ENCODE measurements at places on chromosomes 11 and 22.

GRCh38 chr11:19419808-19420207 lies 179.1 kb upstream of the E2F8 start:
- DNase-seq, result no peak

DNA sequence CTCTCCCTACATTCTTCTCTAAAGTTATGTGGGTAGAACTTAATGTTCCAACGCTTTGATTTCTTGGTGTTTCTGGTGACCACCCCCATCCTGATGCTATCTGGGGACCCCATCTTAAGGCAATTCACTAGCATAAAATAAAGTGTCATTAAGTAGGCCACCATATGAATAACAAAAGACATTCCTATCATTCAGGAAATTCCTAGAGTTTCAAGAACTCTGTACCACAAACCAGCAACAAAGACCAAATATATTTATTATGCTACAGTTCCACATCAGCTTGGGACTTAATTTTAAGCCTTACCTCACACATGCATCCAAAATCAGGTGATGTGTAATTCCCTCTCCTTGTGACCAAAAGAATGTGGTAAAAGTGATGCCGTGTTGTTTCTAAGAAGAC lies 254.6 kb upstream of the LRRC4C start:
- no peak for DNase-seq

- DNase-seq, result no peak
Observed at GRCh38 chr22:24440270-24440717, 12.9 kb downstream of the ADORA2A start.

DNA sequence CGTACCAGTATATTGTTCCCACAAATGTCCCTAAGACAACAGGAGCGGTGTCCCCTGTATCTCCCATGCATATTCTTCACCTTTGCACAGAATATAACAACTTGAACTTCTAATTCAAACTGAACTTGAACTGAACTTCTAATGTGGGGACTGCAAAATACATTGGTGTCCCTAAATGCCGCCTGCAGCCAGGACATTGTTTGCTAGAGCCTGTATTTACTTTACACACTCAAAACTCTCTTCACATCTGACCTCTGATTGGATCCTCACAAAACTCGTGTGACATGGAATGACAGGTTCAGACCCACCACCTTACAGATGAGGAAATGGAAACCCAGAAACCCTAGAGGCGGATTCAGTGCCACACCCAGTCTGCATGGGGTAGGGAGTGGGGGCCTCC lies 6.4 kb downstream of the CPT1A start:
- DNase-seq, result no peak

DNA sequence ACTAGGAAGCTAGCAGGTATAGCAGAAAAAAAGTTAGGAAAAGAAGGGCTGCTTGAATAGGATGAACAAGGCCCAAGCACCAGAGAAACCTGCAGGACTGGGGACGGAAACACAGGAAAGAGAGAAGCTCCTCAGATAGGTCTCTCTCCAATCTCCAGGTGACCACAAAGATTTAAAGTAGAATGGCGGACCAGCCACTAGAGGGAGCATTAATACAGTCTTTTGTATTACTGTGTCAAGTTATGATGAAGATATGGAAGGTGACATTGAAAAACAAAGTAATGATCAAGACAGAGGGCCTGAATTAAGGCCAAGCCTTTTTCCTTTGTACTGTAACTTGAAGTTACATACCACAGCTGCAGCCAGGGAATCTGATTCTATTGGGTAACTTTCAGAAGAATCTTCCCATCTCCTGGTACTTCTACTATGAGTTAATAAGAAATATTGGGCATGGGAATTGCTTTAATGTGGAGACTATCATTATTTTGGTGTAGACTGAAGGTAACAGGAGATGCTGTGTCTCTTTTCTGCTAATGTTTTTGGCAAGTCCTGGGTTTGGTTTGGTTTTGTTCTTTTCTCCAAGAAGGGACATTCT lies 33.8 kb downstream of the OR2AG2 start:
- DNase-seq, result peak; percentile 80

DNA sequence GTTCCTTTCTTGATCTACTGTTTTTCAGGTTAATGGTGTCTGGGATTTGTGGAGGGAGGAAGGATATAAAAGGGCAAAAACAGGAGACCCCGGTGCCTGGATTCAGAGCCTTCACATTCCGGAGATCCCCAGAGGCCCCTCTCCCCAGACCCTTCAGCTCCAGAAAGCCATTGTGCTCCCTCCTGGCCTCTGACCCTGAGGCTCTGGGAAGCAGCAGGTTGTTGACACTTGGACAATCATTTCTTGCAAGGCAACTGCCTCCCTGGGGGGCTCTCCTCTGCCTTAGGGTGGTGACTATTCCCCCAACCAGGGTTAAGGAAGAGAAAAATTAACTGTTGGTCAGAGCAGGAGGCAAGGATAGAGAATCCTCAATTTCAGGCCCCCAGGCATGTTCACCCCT lies 86.9 kb upstream of the NNMT start:
- DNase-seq, result no peak

GRCh38 chr11:116505298-116506262 lies 267.2 kb downstream of the BUD13 start:
- no peak for DNase-seq

DNA sequence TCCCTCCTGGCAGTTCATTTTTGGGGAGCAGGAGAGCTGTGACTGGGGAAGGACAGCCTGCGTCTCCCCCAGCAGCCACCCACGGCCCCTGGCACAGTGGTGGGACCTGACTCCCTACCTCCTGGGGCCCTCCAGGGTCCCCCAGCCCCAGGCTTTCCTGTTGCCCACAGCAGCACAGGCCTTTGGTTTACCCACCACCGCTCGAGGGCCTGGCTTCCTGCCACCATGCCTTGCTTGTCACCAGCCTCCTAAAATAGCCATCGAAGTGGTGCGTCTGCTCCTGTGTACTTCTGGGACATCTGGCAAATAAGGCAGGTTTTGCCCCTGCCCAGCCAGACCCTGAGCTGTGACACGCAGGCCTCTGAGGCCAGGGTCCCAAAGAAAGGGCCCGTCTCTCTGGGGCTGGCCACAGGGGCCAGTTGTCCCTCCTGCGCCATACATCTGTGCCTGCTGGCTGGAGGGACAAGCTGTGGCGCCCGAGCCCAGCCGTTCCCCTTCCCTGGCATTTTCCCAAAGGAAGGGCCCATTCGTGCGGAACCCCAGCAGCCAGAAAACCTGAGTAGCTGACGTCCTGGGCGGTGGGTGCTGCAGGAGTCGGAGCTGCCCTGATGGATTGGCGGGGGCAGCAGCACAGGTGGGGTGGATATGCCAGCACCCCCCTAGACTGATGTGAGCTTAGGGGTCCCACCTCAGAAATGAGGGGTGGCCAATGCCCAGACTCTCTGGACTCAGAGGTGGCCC lies 14.6 kb downstream of the PHLDA2 start:
- no peak for DNase-seq

- no peak for DNase-seq
Observed at GRCh38 chr11:14409891-14410290, 50.9 kb upstream of the RRAS2 start.

- DNase-seq, result no peak
Observed at GRCh38 chr11:58707767-58708166, 24.0 kb downstream of the GLYAT start.

DNA sequence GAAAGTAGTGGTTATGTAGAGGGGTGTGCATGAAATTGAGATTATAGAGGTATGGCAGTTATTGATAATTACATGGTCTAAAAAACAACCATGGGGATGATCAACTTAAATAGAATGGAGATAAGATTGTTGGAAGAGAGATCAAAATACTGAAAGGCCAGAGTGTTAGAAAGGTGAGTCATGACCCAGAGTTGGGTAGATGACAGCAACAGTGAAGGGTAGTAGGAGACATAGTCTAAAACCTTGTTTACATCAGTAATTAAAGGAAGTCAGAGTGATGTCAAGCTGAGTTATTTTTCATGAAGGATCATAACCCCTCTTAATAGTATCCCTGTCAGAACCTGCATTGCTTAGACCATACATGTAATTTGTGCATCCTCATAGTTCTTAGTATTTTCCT lies 110.9 kb downstream of the ELP4 start:
- DNase-seq, result no peak

GRCh38 chr22:26398741-26399153 lies 30.3 kb upstream of the ASPHD2 start:
- DNase-seq, result peak; percentile 67

GRCh38 chr11:125514336-125515101 lies 18.5 kb upstream of the FEZ1 start:
- DNase-seq, result peak; percentile 51

GRCh38 chr22:25749420-25750169 lies 7.6 kb downstream of the MYO18B start:
- no peak for DNase-seq

DNA sequence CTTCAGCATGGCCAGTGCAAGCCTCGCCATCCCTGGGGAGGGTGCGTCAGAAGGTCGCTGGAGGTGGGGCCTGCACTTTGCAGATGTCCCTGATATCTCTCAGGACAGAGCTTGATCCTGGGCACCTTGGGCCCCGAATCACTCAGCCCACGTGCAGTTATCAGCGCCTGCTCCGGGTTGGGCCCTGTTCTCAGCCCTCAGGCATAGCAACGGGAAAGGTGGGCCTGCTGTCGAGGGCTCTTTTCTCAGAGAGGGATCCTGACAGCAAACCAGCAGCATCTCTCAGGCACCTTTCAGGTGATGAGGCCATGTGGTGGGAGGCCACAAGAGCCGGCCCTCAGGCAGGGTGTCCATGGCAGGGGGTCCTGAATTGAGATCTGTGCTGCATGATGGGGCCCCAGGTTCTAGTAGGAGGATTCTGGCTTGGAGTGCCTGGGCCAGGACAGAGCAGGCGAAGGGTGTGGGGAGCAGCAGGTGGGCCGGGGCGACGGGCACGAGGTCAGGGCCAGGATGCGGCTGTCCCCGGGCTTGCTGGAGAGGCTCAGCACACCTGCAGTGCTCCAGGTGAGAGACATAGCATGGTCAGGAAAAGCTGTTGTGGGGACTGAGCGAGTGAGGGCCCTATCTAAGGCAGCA lies 280.5 kb downstream of the TBC1D22A start:
- no peak for DNase-seq

DNA sequence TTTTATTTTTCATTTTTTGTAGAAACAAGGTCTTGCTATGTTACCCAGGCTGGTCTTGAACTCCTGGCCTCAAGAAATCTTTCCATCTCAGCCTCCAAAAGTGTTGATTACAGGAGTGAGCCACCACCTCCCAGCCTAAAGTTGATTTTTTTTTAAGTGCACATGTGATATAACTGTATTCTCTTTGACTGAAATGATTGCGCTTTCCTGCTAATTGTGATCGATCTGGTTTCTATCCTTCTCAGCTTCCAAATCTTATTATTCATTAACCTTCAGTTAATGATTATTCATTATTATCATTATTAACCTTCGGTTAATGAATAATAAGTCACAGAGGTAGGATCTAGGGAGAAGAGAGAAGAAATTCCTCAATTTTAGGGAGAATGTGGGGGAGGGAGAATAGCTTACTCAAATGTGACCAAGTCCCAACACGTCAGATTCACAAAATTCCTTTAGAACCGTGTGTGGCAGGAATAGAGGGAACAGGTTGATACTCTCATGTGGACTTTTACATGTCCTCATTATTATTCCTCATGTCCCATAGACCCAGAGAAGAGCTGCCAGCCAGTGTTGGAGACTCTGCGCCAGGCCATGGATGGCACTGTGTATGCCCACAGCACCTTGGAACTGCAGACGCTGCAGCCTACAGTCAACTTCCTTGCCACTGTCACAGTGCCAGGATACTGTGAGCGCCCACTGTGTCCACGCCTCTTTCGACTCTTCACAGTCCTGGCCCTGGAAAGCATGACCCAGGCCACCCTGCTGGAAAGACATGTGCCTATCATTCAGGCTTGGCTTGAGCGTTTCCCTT lies 47.1 kb downstream of the RRP8 start:
- DNase-seq, result no peak

- no peak for DNase-seq
Observed at GRCh38 chr22:30249049-30250038, 2.8 kb upstream of the LIF start.

DNA sequence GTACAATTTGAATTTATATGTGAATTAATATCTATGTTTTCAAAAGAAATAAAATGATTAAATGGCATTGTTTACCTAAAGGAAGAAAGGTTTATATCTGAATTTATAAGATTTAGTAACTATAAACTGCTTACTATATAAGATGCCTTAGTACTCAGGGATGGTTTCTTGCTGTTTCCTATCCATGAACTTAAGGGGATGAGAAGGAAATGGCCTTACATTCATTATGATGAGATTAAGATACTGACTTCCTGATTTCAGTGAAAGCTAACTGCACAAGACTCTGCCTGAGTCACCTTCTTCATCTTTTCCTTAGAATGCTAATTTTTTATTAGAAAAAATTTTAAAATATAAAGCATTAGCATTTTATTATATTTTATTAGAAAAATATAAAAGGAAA lies 606.3 kb upstream of the ARHGAP42 start:
- no peak for DNase-seq

DNA sequence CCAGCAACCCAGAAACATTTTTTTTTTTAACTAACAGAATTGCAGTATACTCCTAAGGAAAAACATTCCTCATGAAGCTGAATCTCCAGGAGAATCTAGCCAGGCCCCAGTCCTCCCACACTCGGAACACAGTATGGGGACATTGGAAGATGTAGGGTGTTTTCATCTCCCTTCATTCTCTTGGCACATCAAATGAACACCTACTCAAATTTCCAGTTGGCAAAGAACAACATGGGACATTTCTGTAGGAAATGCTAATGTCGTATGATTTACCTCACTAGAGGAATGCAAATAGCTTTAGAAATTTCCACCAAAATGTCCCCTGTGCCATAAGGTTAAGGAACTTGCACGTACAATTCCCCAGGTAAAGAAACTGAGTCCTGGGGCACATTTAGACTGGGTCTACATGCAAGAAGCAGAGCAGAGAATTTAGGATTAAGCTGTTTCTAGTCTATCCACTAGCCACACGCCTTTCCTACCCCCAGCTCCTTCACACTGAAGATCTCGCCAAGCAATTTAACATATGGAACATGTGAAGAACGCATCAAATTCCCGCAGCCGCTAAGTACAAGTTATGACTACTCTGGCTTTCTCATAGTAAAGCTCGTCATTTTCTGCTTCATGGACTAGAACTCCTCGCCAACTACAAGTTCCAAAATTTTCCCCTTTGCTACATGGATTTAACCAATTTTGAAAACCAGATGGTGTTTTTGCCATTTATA lies 2.9 kb upstream of the CADM1 start:
- no peak for DNase-seq

DNA sequence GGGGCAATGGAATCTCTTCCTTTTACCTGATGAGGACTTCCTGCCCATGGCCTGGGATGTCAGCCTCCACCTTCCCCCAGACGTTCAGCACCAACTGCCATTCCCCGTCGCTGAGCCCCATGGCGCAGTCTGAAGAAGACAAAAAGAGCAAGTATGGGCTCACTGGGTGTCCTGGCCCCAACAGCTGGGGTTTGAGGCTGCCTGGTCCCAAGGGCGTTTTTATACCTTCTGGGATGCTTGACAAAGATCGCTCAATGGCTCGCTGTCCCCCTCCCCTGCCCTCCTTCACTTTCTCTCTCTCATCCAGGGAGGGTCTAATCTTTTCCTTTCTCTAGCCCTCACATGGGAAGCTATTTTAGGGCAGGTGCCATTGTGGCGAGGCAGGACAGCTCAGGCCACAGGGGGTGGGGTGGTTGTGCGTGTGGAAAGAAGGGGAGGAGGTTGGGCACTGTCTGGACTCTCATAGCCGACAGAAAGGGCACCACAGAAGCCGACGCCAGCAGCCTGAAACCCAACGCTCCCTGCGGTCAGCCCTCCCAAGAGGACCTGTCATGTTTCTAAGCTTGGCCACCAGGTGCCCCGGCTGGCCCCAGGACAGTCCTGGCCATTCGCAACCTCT lies at the start of gene MB:
Gene MB (minus strand): TSS at position 193 of the 619 bp plus-strand sequence. CDS start 72 bp downstream, at position 121.
- no peak for DNase-seq
